Activated CD4-positive, alpha-beta T cell treated with anti-CD3 and anti-CD28 coated beads for 48 hours (primary cell): ENCODE measurements at places on chromosomes 12 and 14.

GRCh38 chr12:130904064-130904463 is 32.2 kb downstream of the RAN start:
- no peak for DNase-seq

GRCh38 chr14:55077170-55078151 is 26.0 kb downstream of the MAPK1IP1L start:
- peak; percentile 46 for DNase-seq

DNA sequence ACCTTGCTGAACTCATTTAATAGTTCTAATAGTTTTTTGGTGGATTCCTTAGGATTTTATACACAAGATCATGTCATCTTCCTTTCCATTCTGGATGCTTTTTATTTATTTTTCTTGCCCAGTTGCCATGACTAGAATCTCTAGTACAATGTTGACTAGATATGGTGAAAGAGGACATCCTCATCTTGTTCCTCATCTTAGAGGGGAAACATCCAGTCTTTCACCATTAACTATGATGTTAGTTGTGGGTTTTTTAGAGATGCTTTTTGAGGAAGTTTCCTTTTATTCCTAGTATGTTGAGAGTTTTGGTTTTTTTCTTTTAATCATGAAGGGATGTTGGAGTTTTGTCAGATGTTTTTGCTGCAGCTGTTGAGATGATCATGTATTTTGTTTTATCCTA is 8.7 kb downstream of the ANKRD13A start:
- DNase-seq, result no peak

DNA sequence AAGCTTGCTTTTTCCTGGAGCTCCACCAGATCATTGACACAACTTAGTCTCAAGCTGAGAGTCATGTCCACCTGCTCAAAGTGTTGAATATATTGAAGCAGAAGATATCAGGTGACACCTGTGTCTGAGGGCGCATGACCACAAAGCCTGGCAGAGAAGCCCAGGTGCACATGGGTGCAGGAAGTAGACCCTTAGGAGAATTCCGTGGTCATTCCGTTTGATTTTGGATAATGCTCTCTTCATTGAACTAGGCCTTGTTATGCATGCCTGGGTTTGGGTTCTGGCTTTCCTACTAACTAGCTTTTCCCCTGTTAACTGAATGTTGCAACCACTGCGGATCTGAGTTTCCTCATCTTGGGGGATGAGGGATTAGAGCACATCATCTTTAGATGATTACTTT is 7.1 kb downstream of the ARHGDIB start:
- no peak for DNase-seq

GRCh38 chr14:99309220-99309766 is 37.3 kb upstream of the BCL11B start:
- DNase-seq, result no peak

GRCh38 chr14:24353559-24354481 is 14.0 kb upstream of the RIPK3 start:
- DNase-seq, result no peak

- DNase-seq, result peak; percentile 26
Observed at GRCh38 chr12:46585854-46586621, 213.5 kb upstream of the SLC38A2 start.

DNA sequence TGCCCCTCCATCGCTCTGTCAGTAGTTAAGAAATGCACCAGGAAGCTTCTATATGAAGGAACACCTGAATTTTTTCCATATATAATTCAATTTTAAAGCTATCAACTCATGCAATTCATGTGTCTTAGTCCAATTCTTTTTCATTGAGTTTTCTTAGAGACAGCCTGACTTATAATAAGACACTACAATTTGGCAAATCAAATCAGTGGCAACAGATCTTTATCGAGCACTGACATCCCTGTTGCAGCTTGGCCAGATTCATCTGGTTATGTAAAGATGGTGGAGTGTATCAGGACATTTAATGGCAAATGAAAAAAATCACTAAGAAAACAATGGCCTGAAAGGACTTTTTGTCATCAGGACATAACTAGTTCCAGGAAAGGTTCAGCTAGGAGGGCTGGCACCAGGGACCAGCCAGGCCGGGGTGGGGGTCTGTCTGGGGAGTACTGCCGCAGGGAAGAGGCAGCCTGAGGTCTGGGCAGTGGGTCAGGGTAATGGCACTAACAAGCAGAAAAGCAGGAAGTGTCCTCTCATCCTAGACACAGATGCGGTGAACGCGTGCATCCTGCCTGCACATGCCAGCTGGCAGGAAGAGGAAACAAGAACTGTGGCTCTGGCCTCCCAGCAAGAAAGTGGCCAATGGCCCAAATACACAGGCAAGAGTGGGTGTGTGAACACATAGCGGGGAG is 100.5 kb upstream of the LMNTD1 start:
- no peak for DNase-seq

GRCh38 chr14:106021832-106022231 is 495.4 kb downstream of the TMEM121 start:
- peak; percentile 45 for DNase-seq

- no peak for DNase-seq
Observed at GRCh38 chr12:14883686-14884085, 2.0 kb downstream of the MGP start.
